ENCODE measurements at places on chromosomes 13 and 19.
A peak's percentile ranks its signal among the peaks of the same experiment; 100 is the strongest.

DNA sequence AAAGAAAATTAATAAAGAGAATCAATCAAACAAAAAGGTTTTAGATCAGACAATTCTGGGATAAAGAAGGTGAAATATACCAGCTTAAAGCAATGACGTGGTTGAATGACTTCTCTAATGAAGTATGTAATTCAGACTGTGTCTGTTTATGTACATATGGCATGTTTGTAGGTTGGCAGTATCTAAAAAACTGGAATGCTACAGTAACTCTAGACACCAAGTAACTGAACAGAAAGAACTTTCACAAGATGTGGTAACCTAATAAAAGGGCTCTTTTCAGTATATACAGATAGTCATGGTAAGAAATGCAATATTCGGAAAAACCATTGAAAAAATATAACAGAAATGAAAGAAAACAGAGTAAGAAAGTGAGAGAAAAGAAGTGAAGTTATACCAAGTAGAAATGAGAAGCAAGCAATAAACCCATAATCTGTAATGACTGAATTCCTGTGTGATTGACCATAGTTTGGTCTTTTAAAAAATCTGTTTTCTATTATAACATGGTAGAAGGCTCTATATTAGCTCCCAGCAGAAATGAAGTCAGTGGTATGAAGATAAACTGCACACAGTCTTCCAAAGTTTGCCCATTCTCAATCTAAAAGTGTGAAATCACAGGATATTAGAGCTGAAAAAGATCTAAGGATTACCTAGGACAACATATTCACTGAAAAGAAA, 31.4 kb downstream of the ELF1 start:
- no peak for DNase-seq

DNA sequence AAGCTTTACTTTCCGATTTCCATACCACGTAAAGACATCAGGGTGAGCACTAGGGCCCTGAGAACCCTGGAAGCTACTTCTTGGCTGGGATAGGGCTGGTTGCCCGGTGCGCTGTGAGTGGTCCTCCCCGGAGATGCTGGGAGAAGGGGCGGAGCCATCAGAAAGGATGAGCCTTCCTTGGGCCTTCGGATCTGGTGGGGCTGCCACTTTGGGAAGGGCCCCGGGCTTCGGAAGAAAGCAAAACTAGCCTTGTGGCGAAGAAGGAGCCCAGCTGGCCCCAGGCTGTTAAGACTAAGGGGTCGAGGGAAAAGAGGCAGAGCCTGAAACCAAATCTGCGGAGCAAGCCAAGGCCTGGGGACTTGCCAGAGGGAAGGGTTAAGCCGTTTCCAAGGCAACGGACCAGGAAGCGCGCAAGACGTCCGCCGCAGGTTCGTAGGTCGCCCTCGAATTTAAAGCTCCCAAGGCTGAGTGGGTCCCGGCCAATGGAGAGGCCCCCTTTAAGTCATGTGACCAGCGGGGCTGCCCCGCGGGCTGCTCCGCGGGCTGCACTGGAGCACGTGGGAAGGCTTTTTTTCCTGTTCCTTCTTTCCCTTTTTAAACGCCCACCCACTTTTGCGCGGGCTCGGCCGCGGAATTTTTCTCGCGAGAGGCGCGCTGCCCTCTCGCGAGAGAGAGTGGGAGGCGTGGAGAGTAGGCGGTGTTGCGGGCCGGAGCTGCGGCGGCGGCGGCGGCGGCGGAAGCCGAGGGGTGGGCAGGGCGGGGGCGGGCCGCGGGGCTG, 426 bp upstream of the AKAP11 start:
- DNase-seq: peak; percentile 93

GRCh38 chr19:31424861-31425620, 75.8 kb upstream of the TSHZ3 start:
- DNase-seq: no peak

GRCh38 chr13:29255567-29255966, 339.9 kb downstream of the SLC7A1 start:
- DNase-seq: no peak

GRCh38 chr19:18847549-18848463, 16.0 kb downstream of the UPF1 start:
- no peak for DNase-seq

- no peak for DNase-seq
Observed at GRCh38 chr13:44487989-44488388, 88.1 kb downstream of the TSC22D1 start.

GRCh38 chr13:108227651-108228272, 9.6 kb downstream of the ABHD13 start:
- peak; percentile 30 for DNase-seq

DNA sequence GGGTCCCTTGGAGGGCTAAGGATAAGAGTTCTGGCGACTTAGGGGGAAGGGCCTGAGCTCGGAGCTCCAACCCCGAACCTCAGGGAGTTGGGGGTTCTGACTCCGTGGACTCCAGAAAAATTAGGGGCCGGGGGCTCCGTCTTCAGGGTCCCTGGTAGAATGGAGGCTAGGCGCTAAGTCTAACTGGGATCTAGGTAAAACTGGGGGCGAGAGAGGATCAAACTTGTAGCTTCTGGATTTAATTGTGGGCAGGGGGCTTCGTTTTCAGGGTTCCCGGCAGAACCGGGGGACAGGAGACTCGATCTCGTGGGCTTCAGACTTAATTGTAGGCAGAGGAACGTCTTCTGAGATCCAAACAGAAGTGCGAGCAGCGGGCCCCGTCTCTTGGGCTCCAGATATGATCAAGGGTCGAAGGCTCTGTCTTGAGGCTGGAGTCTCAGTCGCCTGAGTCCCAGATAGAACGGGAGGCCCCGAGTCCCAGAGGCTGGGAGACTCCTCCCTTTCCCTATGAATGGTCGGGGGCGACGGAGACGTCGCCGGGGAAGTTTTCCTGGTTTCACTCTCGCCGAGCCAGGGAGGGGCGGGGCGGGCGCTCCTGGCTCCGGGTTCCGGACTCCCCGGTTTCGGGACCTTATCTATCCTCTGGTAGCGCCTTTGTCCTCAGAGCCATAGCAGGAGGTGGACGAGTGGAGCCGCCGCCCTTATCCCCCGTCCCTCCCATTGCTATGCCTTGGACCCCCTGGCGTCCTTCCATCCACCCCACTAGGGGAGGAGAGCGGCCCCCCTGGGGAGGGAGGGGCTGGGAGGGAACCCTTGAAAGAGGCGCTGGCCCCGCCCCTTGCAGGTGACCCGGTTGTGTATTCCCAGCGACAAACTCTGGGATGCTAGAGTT, 1.3 kb downstream of the NECTIN2 start:
- peak; percentile 31 for DNase-seq

DNA sequence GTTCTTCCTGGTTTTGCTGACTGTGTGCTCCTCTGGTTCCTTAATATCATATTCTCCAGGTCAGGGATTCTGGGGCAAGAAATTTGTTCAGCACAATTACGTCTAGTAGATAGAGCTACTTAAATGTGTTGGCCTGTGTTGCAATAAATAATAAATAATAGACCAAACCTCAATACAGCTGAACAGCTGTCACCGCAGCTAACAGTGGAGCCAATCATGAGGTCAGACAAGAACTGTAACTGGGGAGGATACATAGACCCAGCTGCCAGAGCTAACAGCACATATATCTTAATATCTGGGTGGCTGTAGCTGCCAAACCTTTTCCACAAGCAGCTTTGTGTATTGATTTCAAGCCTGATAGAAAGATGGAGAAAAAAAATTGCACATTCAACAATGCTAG, 1596.3 kb upstream of the PCDH20 start:
- no peak for DNase-seq

DNA sequence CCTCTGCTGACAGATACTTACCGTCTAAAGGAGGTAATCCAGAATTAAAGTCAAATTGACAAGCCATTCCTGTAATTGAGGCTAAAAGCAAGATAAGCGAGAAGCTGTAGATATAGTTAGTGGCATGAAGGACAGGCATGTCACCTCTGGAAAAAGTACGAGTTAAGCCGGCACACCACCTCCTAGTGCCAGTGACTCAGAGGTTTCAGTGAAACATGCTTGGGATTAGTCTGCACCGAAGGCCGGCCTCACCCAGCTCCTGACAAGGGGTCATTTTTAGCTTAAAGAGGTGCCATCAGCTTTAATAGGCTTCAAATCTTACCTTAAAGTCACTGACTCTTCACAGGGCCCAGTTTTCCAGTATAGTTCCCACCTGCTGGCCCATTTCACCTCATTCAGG, 838.0 kb downstream of the UQCRFS1 start:
- no peak for DNase-seq

DNA sequence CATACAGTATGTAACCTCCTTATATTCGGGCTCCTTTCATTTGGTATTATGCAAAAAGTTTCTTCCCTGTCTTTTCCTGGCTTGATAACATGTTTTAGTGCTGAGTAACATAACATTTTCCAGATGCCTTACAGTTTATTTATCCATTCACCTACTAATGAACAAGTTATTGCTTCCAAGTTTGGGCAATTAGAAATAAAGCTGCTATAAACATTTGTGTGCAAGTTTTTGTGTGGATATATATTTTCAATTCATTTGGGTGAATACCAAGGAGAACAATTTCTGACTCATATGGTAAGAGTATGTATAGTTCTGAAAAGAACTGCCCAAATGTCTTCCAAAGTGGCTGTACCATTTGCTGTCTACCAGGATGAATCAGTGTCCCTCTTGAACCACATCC, 360.9 kb downstream of the PCDH17 start:
- DNase-seq: no peak

DNA sequence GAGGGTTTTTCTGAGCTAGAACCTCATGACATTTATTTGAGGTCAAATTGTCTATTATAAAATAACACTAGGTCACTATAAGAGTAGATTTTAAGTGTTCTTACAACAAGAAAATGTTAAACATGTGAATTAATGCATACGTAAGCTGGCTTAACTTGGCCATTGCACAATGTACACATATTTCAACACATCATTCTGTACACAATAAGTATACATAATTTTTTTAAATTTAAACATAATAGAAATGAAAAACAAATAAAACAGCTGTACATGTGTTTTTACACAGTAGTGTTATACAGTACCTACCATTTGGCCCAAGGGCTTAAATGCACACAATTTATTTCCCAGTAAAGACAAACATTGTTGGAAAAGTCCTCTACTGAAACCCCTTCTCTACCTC, 269.9 kb downstream of the DACH1 start:
- no peak for DNase-seq

- DNase-seq: no peak
Observed at GRCh38 chr19:38172001-38172400, 52.0 kb downstream of the DPF1 start.

- DNase-seq: no peak
Observed at GRCh38 chr13:50873467-50873866, 30.0 kb upstream of the DLEU7 start.

DNA sequence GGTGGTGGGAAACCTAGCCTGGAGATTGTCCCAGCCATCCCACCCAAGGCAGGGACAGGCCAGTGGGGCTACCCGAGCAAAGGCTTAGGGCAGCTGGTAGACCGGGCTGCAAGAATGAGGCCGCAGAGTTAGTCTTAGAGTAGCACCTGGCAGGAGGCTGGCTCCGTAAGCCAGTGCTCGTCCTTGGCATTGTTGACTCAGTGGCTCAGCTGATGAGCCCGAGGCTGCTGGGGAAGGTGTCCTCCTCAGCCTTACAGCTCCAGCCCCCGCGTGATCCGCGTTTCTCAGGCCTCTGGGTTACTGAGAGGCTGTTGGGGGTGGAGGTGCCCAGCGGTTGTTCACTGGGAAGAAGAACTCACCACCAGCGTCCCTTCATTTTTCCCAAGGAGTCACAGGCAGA, 24.7 kb downstream of the PPP1R37 start:
- peak; percentile 37 for DNase-seq

- no peak for DNase-seq
Observed at GRCh38 chr19:38638461-38638860, 9.0 kb upstream of the ACTN4 start.

DNA sequence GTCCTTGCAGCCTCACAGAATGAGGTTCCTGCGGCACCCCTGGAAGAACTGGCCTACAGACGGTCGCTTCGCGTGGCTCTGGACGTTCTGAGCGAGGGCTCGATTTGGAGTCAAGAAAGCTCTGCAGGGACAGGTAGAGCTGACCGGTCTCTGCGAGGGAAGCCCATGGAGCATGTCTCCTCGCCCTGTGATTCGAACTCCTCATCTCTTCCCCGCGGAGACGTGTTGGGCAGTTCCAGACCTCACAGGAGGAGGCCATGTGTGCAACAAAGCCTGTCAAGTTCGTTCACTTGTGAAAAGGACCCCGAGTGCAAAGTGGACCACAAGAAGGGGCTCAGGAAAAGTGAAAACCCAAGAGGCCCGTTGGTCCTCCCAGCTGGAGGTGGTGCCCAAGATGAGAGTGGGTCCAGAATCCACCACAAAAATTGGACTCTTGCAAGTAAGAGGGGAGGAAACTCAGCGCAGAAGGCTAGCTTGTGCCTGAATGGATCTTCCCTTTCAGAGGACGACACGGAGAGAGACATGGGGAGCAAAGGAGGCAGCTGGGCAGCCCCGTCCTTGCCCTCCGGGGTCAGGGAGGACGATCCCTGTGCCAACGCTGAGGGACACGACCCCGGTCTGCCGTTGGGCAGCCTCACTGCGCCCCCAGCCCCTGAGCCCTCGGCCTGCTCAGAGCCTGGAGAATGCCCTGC, 23.4 kb upstream of the NDUFS7 start:
- no peak for DNase-seq

DNA sequence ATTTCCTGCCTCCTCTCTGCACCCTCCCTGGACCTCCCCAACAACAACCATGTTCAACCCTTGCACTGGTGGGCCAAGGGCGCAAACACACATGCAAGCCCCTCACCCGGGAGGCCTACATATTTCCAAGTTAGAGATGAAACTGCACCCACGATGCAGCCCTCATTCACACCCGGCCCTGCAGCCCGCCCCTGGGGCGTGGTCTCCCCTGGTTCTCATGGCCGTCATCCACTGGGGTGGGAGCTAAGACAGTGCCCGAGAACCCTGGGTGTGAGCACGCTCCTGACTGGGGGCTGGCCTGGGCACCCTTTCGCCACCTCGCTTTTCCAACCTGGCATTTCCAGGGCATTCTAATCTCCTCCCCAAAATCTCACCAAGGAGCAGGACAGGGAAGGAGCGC, 7.0 kb upstream of the SLC7A10 start:
- DNase-seq: no peak

- no peak for DNase-seq
Observed at GRCh38 chr19:49801966-49802661, 11.0 kb downstream of the FUZ start.

GRCh38 chr13:73985783-73986182, 148.4 kb downstream of the KLF12 start:
- no peak for DNase-seq

DNA sequence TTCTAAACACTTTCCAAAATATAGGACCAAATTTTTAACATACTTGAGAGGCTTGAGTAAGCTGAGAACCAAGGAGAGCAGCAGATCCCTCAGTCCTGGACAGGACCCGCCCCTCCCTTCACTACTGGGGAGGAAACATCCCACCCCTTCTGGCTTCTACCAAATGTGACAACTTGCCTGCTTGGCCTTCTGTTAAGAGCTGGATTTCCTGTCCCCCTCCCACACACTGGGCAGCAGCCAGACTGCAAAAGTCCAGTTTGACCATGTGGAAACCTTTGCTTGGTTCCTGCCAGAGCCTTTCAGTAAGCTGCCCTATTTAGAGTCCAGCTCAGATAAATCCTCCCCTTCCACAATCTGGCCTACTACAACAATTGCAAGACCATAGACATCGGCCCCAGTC, 84.3 kb downstream of the FGF14 start:
- no peak for DNase-seq

GRCh38 chr19:18604820-18605159, 1.8 kb downstream of the CRLF1 start:
- no peak for DNase-seq

GRCh38 chr13:20320885-20321284, 88.8 kb upstream of the GJB6 start:
- no peak for DNase-seq
